AG04449 (cell line): ENCODE measurements at places on chromosomes 7 and 10.

DNA sequence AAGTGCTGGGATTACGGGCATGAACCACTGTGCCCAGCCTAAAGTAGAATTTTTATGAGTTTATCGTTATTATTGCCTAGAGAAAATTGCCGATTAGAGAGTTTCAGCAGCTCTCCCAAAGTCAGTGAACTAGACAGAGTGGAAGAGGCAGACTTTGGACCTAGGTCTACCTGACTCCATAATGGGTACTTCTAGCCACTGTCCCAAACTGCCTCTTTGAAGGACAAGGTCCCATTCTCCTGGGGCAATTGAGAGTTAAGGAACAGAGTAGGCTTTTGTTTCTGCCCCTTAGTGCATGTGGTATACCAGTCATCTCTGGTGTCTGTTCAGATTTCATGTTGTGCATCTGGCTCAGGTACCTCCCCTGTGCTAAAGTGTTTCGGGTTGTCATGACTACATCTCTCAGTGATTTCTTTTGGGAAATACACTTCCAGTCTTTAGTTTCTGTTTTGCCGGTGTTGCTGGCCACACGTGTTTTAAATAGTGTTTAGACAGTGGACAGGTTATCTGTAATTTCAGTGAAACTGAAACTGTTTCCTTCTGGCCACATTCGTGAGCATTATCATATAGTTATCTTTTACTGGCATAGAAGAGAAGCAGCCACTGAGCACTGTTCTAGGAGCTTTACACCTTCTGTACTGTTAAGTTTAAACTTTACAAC lies 4.7 kb downstream of the TMEM236 start:
- no peak for DNase-seq

DNA sequence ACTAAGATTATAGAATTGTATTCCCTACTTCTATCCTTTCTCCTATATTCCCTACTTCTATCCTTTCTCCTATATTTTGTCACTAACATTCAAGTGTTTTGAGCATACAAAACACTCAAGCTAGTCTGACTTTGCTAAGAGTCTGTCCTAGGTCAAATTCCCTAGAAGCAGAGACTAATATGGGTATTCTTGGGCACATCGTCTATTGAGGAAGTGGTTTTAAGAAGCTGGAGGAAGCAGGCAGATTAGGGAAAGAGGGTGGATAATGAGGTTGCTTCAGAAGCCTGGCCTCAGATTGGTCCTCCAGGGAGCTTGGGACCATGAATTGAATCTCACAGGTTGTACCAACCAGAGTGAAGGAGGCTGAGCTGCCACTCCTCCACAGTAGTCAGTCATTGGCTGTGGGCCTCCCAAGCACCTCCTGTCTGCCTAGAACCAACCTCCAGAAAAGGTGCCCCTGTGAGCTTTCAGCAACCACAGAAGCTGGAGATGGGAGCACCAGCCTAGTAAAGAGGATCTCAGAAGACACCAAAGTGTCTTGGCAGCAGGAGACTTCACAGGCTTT lies 295.9 kb upstream of the PHF14 start:
- no peak for DNase-seq

GRCh38 chr10:6204341-6205191 lies 1.8 kb downstream of the PFKFB3 start:
- DNase-seq: peak; percentile 45

- no peak for DNase-seq
These were observed 1061.1 kb upstream of the AUTS2 start for GRCh38 chr7:68537051-68537773.

GRCh38 chr10:68560186-68560942 lies at the start of gene TET1:
Gene TET1, plus strand, starts transcription at chr10:68560337. Its CDS starts 12,002 bp downstream, at chr10:68572339.
- DNase-seq: no peak

DNA sequence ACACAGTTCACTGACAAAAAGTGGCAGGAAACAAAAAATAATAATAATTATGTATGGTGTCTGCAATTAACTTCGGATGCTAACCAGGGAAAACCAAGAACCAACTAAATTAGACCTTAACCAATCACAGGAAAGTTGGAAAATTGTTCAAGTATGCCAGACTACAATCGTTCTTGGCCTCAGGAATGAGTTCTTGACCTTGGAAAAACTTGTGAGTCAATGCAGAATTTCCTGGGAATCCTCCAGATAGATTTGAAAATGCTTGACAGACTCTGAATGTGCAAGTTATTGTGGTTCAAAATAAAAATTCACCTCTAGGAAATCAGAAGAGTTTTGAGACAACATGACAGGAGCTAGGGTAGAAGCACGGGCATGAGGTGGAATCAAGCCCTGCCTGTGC lies 171.5 kb downstream of the C7orf25 start:
- no peak for DNase-seq

DNA sequence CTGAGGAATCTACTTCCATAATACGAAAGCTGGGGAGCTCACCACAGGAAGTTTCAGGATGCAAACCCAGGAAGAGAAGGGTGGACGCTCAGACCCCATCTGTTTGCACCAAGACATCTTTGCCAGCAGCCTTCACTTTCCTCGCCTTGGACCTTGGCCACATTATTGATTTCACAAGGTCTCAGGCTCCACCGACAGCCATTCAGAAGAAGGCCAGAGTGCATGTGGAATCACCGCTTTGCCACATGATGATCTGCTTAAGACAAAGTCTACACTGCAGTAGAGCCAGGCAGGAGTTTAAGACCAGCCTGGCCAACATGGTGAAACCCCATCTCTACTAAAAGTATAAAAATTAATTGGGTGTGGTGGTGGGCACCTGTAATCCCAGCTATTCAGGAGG lies 60.0 kb downstream of the LYZL1 start:
- no peak for DNase-seq

- no peak for DNase-seq
These were observed 39.3 kb downstream of the CPVL start for GRCh38 chr7:29107056-29107455.

DNA sequence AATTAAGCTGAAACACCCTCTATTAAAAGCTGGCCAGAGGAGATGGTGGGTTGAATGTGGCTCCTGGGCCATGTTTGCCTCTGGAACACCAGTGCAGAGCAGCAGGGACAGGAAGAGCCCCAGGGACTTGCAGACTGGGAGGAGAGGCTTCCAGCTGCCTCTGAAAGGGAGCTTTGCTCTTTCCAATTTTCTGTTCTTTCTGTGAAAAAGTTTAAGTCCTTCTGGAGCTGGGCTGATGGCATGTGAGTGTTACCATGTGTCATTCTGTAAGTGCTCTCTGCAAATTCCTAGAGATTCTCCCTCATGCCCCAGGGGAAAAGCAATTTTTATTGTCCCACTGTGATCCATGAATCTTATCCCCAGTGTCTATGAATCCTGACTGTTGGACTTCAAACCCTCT lies 112.8 kb upstream of the LANCL2 start:
- DNase-seq: no peak

DNA sequence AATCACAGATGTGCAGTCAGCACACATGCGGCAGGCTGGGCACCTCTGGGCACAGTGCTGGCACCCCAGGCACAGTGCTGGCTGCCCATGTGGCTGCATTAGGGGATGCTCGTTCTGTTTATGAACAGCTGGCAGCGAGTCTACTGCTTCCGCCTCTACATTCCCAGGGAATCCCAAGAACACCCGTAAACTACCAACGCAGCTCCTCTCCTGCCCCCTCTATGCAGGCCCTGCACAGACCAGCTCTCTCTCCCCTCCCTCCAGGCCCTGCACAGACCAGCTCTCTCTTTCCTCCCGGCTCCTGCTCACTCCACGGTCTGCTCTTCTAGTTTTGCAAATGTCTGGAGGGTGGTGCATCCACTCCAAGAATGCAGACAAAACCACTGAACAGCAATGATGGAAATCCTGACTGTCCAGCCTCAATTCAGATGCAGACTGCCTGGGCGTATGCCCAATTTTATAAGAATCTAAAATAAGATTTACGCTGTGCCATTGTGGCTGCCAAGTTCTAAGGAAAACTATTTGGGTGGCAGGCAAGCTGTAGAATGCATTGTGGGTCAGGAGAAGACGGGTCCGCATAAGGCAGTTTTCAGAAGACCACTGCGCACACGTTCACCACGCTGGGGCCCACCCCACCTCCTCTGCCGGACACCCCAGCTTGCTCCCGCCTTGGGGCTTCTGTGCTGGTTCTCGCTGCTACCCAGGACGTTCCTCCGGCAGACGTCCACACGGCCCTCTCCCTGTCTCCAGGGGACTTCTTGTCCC lies 234.6 kb downstream of the ZMYND11 start:
- DNase-seq: peak; percentile 74

GRCh38 chr7:65397730-65398142 lies 24.1 kb downstream of the ZNF92 start:
- DNase-seq: no peak

DNA sequence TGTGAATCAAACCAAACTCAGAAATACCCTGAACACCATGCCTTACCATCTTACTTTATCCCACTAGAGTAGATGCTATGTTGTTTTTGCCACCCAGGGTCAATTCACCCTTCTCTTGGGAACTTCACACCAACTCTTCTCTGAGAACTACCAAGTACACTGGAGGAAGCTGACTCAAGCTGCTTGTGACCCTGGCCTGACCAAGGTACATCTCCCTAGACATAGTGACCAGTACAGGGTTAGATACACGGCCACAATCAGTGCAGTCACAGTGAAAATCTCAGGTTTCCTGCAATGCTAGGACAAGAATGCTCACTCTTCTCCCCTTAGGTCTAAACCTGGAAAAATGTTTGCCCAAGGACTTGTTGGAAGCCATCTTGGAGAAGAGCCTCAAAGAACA lies 31.8 kb downstream of the EZH2 start:
- DNase-seq: no peak

DNA sequence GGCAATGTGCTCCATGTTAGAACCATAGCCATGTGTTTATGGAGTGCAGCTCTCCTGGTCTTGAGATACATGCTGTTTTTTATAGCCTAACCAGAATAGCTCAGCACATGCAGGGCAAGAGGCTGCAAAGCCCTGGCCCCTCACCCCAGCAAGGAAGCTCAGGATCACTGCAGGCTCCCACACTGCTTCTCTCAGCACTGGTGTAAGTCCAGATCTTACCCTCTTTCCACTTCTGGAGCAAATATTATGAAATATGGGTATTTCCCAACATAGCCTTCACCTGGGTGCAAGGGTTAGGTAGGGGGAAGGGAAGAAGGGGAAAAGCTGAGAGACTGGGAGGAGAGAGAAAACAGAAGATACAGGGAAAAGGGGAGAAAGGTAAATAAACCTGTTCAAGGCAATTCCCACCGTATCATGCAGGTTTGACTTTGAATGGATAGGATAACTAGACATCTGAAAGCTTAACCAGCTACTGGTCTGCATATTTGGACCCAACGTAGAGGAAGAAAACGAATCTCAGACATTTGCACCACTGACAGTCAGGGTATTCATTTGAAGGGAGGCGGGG lies 19.7 kb downstream of the SKIDA1 start:
- no peak for DNase-seq

- no peak for DNase-seq
These were observed 155.9 kb downstream of the ATE1 start for GRCh38 chr10:121771966-121772365.

DNA sequence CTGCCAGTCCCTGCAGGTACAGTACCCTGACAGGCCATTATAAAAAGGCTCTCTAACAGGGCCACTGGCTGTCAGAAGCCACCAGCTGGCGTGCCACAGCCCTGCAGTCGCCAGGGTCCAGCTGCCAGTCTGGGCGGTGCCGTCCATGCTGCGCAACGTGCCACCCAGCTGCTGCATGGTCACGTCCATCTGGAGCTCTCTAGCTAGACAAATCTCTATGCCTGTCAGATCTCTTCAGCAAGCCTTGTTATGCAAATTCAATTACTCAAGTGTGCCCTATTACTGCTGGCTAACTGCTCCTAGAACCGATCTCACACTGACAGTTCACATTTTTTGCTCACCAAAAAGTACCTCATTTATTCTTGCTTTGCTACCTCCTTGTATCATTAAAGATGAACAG lies 75.9 kb downstream of the HIBADH start:
- DNase-seq: no peak

DNA sequence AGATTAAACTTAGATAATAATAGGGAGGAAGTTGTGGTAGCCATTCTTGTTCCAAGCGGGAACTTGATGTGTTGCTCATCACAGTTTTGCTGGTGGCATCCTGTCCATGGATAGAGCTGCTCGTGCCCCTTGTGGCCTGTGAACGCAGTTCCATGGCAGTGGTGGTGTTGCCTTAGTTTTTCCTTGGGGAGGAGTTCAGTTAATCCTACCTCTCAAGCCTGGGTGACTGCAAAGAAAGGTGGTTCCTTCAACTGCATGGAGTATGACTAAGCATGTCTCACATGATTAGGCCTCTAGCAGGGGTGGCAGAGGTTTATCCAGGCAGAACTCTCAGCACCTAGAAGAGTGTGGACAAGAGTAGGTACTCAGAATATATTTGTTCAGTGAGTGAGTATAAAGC lies 99.7 kb downstream of the MAPK8 start:
- no peak for DNase-seq

DNA sequence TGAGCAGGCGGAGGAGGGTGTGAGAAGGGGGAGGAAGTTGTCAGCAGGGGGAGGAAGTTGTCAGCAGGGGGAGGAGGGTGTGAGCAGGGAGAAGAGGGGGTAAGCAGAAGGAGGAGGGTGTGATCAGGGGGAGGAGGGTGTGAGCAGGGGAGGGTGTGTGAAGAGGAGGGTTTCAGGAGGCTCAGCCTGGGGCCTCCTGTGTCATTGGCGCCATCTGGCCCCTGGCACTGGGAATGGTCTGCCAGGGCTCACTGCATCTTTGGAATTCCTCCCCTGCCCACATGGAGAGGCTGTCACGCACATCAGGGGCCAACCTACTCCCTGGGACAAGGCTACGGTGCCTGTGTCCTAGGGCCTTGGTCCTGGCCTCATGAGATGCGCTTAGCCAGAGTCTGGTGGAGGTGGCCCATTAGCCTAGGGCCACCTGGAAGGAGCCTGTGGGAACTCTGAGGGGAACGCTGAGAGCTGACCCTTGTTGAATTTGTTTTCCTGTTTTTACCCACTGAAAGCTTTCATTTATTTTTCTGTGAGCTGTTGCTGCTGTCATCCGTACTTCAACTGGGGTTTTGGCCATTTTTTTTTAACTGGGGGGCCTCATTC lies 18.0 kb downstream of the CAMK2B start:
- DNase-seq: peak; percentile 10

- no peak for DNase-seq
These were observed 6.6 kb upstream of the TARP start for GRCh38 chr7:38280000-38280399.

GRCh38 chr7:131607291-131608115 lies 51.1 kb upstream of the PODXL start:
- no peak for DNase-seq

- DNase-seq: no peak
These were observed 627 bp upstream of the FLNC start for GRCh38 chr7:128829391-128830166.

GRCh38 chr10:114131094-114131493 lies 42.9 kb downstream of the CCDC186 start:
- DNase-seq: no peak

DNA sequence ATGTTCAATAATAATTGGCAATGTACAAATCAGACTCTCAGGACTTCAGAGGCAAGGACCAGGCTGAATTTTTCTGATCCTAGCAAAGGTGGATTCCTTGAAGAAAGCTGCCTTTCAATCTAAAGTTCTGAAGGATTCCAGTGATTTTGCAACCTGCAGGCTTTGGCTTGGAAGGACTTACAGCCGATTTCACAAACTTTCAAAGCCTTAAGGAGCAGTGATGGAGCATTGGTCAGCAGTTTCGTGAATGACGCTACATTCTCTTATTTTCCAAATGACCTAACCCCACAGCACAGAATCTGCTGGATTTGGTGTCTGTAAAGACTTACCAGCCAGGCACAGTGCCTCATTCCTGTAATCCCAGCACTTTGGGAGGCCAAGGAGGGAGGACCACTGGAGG lies 167.5 kb downstream of the ARHGAP12 start:
- DNase-seq: no peak

GRCh38 chr10:114771749-114772148 lies 49.8 kb upstream of the FHIP2A start:
- DNase-seq: no peak
